ENCODE measurements at places on chromosomes 4 and X. TPM values are rescaled to one million over a fixed set of nuclear protein-coding genes. Genes with fewer than 3 reads are reported as not detected.

DNA sequence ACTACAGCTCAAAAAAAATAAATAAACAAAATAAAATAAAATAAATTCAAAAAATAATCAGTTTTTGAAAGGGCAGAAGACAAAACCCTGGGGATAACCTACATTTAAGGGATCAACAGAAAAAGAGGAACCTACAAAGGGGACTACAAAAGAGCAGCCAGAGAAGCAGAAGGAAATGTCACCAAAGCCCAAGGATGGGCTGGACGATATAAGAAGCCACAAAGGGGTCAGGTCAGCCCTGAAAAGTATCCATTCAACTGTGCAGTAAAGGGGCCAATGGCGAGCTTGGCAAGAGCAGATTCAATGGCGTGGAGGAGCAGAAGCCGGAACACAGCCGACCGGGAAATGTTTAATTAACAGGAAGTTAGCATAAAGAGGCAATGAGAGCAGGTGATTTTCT, 16.9 kb downstream of the ACOT9 start:
- no peak for DNase-seq

DNA sequence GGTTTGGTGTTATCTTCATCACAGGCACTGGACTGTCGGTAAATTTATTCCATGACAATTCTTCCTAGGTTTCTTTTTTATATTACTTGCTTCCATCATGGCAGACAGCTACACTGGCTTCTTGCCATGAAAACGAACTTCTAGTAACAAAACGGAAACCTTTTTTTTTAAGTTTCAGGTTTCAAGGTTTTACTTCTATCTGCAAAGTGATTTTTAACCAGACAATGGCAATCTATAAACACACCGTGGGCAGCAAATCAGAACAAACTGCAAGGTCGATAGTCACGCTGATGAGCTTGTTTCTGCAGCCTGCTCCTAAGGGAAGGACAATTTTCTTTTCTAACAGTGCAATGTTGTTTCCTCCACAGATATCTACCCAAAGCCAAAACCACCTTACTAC, 29.9 kb downstream of the XG start:
- DNase-seq = no peak

DNA sequence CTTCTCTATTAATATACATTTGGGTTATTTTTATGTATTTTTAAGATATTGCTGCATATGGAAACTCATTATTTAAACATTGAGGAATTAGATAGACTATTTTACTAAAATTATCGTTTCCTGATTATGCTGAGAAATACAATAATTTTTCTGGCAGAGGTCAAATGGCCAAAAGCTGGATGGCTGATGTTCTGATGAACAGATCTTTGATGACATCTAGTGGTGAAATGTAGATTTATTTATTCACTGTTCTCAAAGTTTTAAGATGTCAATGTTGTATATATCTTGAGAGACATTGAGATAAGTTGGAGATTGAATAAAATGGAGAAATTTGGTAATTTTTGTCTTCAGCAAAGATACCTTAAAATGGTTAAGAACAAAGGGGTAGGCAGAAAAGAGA, 96.2 kb downstream of the UGT8 start:
- DNase-seq = no peak

DNA sequence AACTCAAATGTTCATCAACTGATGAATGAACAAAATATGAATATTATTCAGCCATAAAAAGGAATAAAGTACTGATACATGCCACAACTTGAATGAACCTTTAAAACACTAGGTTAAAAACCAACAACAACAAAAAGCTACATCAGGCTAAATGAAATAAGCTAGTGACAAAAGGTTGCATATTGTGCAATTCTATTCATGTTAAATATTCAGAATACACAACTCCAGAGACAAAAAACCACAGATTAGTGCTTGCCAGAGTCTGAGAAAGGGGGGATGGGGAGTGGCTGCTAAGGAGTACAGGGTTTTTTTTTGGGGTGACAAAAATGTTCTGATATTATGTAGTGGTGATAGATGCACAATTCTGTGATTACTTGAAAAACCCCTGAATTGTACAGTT, 58.5 kb downstream of the HAUS3 start:
- no peak for DNase-seq

DNA sequence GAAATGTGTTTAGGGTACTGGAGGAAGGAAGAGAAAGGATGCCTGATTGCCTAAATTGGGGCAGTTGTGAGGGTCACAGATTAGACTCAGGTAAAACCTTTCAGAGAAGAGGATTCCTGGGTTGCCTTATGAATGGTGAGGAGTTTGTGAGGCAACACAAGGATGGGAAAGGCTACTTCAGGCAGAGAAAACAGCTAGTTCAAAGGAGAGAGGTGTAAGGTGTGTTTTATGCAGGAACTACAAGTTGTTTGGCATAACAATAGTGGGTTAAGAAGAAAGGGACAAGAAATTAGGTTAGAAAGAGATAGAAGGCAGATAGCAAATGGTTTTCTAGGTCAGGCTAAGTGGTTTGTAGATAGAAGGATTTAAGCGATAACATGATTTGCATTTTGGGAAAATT, 75.1 kb upstream of the PGRMC2 start:
- DNase-seq = no peak

- no peak for DNase-seq
Observed at GRCh38 chr4:89753601-89754066, 83.3 kb downstream of the SNCA start.

DNA sequence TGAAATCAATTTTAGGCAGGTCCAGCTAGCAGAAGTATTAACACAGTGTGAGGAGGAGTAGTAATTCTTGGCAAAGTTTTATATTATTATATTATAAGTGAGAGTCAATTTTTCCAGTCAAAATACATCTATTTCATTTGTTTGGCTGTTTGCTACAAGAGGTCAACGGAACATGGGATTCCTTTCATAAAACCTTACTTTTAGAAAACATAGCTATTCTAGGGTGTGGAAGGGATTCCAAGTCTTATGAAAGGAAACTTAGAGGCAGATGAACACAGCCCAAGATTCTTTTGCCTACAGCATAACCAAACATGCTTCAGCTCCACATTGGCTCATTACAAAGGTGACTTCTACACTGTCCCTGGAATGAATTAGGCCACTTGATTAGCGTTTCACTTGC, 29.9 kb upstream of the PCDH19 start:
- DNase-seq = no peak

CPE gene
- total RNA-seq = not detected

CCNB3 gene
- total RNA-seq = 0.82 TPM

ADGRG2 gene
- not detected for total RNA-seq

BMX gene
- total RNA-seq = not detected

Data from activated CD4-positive, alpha-beta T cell treated with anti-CD3 and anti-CD28 coated beads, Interleukin-2, amount 10 ng/mL, durations not matched to agents 7 days and 5 days (primary cell).